Mesenchymal stem cell (in vitro differentiated cells and primary cell): ENCODE measurements at places on chromosomes 7 and 10.
A peak's percentile ranks its signal among the peaks of the same experiment; 100 is the strongest.

DNA sequence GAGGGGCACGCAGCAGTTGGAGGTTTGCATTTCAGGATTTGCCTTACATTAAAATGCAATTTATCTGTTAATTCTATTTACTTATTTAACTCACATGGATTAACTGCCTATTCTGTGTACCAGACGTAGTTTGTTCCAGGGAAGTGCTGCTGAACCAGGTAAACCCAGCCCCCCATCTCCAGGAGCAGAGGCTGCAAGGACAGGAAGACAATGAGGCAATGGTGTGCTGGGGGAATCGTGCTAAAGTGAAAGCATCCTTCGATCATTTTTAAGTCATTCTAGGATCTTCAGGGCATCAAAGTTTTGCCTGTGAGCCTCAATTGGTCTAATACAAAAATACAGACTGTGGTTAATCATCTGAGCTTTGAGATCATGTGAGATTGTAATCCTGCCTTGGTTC, 166.4 kb downstream of the DNAJB6 start:
- DNase-seq: no peak

DNA sequence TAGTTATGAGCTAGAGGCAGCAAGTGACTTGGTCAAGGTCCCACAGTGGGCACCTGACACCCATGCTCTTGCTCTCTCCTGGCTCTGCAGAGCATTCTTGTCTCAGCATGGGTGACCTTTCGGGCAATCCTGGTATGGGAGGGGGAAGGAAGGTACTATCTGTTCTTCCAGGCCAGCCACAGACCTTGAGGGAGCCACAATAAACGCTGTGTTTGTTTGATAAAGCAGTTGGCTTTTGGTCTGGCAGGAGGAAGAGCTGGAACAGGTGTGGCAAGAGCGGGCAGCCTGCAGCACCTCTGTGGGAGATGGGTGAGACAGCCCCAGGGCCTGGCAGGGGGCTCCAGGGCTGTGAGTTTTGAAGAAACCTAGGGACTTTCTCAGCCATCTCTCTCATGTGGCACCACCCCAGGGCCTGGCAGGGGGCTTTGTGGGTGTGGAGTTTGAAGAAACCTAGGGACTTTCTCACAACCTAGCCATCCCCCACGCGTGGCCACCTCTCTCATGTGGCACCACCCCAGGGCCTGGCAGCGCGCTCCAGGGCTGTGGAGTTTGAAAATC, 11.4 kb downstream of the CLDN3 start:
- DNase-seq: no peak

GRCh38 chr7:151195616-151196450, 8.8 kb upstream of the ASB10 start:
- DNase-seq: no peak

GRCh38 chr7:102288285-102288930, 1.7 kb downstream of the SH2B2 start:
- peak; percentile 19 for DNase-seq
